ENCODE measurements at places on chromosomes 5 and 9.
A peak's percentile ranks its signal among the peaks of the same experiment; 100 is the strongest.

DNA sequence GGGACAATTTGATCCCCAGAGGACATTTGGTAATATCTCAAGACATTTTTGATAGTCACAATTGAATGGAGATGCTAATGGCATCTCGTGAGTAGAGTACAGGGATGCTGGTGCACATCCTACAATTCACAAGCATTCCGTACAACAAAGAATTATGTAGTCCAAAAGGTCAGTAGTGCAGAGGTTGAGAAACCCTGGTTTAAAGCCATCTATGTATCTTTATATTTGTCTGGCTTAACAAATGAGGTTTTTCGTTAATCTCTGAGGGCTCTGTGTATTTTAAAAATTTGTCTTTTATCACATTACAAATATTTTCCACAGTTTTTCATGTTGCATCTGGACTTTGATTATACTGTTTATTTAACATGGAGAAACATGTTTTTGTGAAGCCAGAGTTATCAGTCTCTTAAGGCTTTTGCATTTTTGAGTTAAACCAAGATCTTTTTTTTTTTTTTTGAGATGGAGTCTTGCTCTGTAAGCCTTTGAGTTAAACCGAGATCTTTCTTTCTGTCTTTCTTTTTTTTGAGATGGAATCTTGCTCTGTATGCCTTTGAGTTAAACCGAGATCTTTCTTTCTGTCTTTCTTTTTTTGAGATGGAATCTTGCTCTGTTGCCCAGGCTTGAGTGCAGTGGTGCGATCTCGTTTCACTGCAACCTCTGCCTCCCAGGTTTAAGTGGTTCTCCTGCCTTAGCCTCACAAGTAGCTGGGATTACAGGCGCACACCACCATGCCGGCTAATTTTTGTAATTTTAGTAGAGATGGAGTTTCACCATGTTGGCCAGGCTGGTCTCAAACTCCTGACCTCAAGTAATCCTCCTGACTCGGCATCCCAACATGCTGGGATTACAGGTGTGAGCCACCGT, 2.8 kb downstream of the HSDL2 start:
- DNase-seq, result no peak

- peak; percentile 52 for DNase-seq
These were observed 6.9 kb downstream of the ANXA6 start for GRCh38 chr5:151150471-151151262.

DNA sequence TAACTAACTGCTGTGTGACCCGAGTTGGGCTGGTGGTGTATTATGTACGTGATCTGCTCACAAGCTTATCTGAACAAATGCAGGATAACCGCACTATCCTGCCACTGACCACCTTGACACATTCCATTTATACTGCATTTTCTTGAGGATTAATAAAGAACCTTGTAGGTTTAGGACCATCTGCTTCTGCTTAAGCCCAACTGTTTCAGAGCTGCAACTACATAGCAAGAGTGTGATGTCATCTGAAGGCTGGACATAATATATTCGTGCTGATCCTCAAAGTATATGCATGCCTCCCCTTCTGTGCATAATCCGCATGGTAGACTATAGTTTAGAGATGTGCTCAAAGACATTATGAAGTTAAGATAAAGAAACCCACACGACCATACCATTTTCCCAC, 435.9 kb downstream of the BNC2 start:
- DNase-seq, result no peak

DNA sequence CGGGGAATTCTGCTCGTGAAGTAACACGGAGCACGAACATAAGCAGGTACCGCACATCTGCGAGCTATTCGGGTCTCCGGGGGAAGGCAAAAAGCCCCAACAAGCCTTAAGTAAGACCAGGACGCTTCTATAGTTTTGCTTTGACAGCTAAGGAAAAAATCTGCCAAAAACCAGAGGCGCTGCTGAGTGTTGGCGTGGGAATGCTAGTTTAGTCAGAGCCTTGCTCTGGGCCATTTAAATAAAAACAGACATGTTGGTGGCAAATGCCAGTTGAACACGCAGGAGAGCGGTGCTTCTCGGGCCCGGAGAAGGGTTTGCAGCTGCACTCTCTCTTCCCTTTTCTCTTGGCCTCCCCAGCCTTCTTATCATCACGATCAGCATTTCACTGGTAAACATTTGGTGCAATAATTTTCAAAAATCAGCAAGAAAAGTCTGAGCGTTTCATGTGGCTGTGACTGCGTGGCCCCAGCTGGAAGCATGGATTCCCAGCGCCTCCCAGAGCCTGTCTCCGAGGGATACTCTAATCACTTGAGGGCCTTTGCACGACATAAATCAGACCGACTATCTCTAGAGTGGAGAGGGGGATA, 6.4 kb upstream of the NOTCH1 start:
- no peak for DNase-seq

DNA sequence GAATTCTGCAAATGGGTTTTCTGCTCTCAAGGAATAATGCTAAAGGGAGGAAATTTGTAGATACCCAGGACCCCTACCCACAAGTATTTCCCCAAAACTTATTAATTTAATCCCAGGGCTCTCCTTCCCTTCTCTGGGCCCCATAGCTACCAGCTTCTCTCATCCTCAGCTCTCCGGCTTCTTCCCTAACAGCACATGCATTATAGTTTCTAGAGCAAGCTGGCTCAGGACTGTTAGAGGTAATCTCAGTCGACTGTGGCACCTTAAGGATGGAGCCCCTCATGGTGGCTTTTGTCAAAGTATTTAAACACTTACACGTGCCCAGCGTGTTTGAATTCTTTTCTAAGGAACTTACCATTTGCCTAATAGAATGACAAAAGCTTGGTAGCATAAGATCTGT, 252.5 kb upstream of the GAS1 start:
- DNase-seq, result no peak

- DNase-seq, result no peak
These were observed 13.6 kb upstream of the GOLPH3 start for GRCh38 chr5:32187675-32188074.

- DNase-seq, result no peak
These were observed 32.2 kb downstream of the EXD3 start for GRCh38 chr9:137390553-137391410.

DNA sequence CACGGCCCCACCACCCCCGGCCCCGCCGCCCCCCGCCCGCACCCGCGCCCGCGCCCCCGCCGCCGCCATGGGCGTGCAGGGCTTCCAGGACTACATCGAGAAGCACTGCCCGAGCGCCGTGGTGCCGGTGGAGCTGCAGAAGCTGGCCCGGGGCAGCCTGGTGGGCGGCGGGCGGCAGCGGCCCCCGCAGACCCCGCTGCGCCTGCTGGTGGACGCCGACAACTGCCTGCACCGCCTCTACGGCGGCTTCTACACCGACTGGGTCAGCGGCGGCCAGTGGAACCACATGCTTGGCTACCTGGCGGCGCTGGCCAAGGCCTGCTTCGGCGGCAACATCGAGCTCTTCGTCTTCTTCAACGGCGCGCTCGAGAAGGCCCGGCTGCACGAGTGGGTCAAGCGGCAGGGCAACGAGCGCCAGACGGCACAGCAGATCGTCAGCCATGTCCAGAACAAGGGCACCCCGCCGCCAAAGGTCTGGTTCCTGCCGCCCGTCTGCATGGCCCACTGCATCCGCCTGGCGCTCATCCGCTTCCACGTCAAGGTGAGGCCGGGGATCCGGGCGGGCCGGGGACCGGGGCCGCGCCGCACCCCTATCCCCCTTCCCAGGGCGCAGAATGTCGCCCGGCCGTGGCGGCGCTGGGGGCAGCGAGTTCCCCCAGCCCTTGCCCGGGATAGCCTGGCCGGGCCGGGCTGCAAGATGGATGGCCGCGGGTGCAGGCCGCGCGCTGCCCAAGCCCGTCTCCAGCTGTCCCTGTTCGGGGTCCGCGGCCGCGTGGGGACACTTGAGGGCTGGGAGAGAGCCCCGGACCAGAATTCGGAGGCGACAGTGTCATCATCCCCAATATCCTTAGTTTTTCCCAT, 594 bp downstream of the FAM120A start:
- DNase-seq, result no peak

DNA sequence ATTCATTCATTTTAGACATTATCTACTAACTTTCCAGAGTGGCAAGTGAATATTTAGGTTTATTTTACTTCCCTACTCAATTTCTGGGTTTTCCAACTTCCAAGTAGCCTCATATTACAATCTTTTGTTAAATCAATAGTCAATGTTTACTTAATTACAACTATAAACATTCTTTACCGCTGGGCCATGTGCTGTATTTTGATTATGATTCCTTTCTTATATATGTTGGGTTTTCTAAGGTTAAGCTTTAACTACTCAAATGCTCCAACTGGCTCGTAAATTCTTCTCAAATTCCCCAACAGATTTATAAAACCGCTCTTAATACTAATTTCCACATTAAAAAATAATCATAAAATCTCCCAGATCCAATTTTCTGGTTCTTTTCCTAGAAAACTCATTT, 110.1 kb upstream of the ABCA1 start:
- DNase-seq, result no peak

GRCh38 chr5:53900677-53901076, 340.2 kb downstream of the NDUFS4 start:
- no peak for DNase-seq

- DNase-seq, result no peak
These were observed 19.8 kb upstream of the IL33 start for GRCh38 chr9:6195714-6196360.

DNA sequence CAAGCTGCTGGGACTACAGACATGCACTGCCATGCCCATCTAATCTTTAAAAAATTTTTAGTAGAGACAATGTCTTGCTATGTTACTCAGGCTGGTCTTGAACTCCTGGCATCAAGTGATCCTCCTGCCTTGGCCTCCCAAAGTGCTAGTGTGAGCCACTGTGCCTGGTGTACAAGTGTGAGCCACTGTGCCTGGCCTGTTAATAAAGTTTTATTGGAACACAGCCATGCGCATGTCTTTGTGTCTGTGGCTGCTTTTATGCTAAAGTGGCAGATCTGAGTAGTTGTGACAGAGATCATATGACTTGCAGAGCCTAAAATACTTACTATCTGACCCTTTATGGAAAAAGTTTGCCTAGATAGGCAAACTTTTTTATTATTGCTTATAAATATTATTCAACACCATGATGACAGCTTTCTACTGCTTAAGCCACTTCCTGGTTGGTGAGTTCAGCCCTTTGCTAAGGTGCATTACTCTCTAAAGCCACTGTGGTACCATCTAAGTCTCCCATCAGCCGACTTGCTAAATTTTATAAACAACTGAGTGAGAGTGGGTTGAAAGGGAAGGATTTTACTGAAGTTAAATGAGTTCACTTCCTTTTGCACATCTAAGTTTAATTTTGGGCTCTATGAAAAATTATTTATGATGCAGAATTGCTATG, 133.5 kb downstream of the RASGRF2 start:
- no peak for DNase-seq

GRCh38 chr5:119368238-119368630, 12.4 kb downstream of the TNFAIP8 start:
- DNase-seq, result peak; percentile 6

DNA sequence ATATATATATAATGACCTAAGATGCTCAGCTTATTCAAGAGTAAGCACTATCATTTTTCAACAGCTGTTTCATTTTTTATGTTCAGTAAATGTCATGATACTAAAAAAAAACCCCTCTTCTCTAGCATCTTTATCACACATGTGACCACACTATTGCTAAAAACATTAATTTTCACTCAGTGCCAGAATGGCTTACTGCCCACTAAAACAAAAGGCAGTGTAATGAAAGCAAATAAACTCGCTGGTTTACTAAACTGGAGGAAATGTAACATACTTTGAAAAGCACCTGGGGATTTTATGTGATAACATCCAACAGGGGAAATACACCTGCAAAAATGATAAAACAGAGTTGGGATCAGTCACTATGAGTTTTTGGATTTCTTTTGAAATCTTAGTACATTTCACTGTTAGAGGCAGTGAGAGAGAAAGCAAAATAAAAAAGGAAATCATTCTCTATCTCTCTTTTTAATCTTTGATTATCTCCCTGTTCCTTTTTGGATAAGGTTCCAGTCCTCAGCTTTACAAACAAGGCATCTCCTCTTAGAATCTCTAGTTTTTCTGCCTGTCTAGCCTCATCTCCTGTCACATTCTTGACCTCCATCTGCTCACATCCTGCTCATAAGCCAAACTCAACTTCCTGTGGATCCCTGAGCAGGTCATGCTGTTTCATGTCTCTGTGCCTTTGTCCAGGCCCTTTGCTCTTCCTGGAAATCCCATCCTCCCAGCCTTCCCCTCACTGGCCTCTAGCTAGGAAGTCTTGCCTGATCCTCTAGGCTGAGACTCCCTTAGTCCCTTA, 338.0 kb downstream of the MAN2A1 start:
- DNase-seq, result no peak

DNA sequence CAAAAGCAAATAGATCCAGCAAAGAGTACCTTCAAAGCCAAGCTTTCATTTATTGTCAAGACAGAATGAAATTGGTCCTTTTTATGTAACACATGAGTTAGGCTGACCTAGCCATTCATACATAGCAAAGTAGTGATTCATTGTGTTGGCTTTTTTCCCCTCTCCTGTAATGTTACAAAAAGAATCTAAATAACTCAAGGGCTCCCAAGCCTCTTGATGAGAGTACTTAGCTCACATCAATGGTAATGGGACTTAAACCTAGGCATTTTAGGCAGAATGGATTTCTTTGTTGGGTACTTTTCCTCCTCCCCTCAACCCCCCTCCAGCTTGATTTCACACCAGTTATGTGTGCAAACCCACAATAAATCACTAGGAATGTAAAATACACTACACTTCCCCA, 123.7 kb downstream of the EBF1 start:
- DNase-seq, result no peak

GRCh38 chr9:134014946-134015345, 10.3 kb upstream of the BRD3OS start:
- no peak for DNase-seq

- DNase-seq, result no peak
These were observed at the start of gene LHX2 for GRCh38 chr9:124011460-124012301. TSS of gene LHX2 (plus strand) at chr9:124011768. CDS start at chr9:124012349, 581 bp downstream.

- no peak for DNase-seq
These were observed 259.6 kb downstream of the CDH12 start for GRCh38 chr5:22593592-22593991.

DNA sequence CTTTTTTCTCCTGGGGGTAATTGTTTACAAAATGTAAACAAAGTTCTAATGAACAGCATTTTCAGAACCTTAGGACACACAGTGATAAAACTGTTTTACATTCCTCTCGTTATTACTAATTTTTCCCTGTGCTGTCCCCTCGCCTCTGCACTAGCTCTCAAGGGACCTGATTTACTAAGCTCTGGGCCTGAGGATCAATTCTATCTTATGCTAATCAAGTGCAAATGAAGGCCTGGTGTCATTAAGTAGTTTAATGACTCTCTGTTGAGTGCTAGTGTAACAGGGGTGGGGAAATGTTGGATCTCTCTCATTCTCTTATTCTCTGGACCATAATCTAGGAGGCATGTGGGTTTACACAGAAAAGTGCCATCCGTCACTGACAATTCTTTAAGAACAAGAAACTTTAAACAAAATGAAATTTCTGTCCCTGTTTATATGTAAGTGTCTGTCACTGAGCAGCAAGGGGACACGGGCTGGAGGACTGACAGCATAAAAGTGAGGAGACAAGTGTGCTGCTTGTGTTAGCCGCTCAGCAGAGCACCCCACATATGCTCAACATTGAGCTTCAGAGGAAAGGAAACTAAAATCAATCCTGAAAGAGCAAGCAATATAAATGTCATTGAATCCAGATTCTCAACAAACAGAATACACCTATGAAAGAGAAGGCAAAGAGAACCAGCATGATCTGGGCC, 115.4 kb downstream of the WDR41 start:
- no peak for DNase-seq

All from effector CD8-positive, alpha-beta T cell (primary cell).